ENCODE measurements at places on chromosomes 3 and 15.

GRCh38 chr3:170584585-170585007, 1.3 kb downstream of the SLC7A14 start:
- DNase-seq: no peak

GRCh38 chr3:151552589-151552988, 91.7 kb upstream of the IGSF10 start:
- DNase-seq: no peak

DNA sequence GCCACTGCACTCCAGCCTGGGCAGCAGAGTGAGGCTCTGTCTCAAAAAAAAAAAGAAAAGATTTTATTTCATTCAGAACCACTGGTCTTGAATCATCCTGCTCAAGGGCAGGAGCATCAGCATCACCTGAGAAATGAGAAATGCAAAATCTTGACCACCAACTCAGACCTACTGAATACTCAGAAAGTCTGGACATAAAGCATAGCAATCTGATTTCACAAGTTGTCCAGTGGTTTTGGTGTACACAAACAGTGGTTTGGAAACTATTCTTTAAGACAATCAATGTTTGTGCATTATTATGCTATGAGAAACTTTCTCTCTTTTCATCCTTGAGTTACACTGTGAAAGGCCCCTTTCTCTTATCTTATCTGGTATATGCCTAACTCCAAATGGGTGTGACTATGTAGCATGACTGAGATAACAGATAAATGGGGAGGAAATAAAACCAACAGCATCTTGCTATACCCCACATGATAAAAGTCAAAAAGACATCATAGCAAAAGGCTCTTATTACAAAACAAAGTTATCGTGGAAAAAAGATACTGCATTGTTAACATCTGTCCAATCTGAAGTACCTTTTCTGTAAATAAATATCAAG, 174.2 kb upstream of the STT3B start:
- DNase-seq: no peak

DNA sequence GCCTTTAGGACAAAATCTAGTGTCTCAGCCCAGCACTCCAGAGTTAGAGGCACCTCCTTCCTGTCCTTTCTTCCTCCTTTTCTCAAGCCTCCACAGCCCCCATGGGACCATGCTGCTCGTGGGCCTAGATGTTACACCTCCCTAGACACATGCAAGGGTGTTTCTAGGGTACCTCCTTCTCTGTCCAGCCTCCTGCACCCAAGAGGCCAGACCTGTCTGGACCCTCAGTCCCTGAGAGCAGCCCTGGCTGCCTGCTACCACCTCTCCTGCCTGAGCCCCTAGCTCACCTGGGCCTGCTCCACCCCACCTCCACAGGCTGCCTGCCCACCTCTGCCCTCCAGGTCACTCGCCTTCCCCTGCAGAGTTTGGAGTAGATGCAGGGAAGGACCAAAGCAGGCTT, 5.2 kb downstream of the LOXL1 start:
- DNase-seq: no peak

DNA sequence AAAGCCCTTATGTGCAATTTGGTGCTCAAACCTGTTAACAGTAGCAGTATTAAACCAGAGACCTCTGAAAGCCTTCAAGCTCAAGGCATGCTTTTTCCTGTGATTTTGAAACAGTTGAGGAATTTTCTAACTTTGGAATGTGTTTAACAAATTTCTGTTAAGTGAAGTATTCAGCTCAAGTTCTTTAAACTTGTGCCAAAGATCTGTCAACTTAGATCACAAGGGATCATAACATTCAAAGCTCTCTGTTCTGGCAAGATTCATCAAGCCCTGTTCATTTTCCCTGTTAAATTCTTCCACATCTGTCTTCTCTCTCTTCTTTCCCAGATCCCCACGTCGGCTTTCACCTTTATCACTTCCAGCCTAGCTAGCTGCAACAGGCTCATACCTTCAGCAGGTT, 28.8 kb upstream of the RYK start:
- no peak for DNase-seq

DNA sequence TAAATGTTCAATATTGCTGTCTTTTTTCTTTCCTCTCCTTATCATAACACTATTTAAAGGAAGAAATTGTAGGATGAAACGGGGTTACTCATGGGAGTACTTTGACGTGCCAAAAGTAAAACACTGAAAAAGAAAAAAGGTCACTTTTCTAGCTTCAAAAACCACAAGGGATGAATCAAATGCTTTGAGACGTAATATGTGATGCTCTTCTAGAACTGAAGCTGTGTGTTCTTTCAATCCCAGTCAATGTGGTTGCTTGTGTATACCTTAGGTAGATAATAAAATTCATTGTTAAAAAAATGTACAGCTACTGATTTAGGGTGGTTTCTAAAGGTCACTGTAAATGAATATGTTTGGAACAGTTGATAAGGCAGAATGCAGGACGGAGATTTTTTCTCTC, 538.8 kb upstream of the ZNF717 start:
- no peak for DNase-seq

DNA sequence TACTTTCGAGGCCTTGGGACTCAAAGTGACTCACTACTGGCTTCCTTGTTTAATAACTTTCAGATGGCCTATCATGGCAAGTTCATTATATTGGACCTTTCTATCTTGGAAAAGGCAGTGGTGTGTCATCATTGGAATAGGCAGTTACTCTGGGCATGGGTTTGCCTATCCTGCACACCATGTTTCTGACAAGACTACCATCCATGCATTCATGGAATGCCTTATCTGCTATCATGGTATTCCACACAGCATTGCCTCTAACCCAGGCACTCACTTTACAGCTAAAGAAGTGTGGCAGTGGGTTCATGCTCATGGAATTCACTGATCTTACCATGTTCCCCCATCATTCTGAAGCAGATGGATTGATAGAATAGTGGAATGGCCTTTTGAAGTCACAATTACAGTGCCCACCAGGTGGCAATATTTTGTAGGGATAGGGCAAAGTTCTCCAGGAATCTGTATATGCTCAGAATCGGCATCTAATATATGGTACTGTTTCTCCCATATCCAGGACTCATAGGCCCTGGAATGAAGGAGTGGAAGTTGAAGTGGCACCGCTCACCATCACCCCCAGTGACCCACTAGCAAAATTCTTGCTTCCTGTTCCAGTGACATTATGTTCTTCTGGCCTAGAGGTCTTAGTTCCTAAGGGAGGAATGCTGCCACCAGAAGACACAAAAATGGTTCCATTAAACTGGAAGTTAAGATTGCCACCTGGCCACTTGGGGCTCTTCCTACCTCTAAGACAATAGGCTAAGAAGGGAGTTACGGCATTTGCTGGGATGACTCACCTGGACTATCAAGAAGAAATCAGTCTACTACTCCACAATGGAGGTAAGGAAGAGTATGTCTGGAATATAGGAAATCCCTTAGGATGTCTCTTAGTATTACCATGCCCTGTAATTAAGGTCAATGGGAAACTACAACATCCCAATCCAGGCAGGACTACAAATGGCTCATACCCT, 1161.4 kb downstream of the SI start:
- DNase-seq: no peak

All from cortex of kidney (tissue), 1 donor.